ENCODE measurements at places on chromosomes 11 and 22. TPM values are rescaled to one million over a fixed set of nuclear protein-coding genes. Genes with fewer than 3 reads are reported as not detected.
A peak's percentile ranks its signal among the peaks of the same experiment; 100 is the strongest.

- DNase-seq: no peak
- no peaks in the 10 kb centered on the region for H3K36me3 ChIP-seq
- no peaks in the 10 kb centered on the region for H3K4me1 ChIP-seq
- H3K27ac ChIP-seq: no peak within 1 kb of the TSS
- H3K4me3 ChIP-seq: no peak within 1 kb of the TSS
- H3K27me3 ChIP-seq: 0 out of 2 replicates have a peak, but pooled peaks cover 4% of the 10 kb centered on the region
These were observed at the start of gene SLC5A1 for GRCh38 chr22:32042924-32043323. Gene SLC5A1 (plus strand): TSS chr22:32043261. CDS start chr22:32043282, 21 bp downstream.

GRCh38 chr11:111336582-111337256 lies 38.4 kb downstream of the POU2AF3 start:
- no peak overlapping the region for H3K27ac ChIP-seq
- no peak for DNase-seq
- no peak overlapping the region for H3K4me3 ChIP-seq
- H3K36me3 ChIP-seq: no peaks in the 10 kb centered on the region

DNA sequence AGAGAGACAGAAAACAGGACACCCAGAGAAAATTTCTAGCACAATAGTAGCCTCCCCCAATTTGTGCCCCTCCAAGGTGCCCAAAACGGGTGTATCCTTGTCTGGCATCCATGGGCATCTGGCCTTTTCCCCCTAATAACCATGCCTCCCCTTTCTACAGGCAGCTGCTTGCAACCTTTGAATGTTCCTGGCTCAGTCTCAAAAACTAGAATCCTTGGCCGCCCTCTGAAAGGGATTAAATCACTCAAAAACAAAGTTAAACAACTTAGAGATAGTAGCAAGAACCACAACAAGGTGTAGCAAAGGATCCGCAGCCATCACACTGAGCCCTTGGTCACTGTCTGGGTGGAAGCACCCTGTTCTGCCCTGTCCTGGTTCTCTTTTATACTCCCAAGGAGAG lies 105.6 kb downstream of the MN1 start:
- H3K27ac ChIP-seq: no peak overlapping the region
- no peak for DNase-seq
- H3K27me3 ChIP-seq: no peaks in the 10 kb centered on the region
- H3K4me3 ChIP-seq: no peak overlapping the region
- no peaks in the 10 kb centered on the region for H3K36me3 ChIP-seq
- no peaks in the 10 kb centered on the region for H3K4me1 ChIP-seq

GRCh38 chr11:2471048-2471803 lies 26.4 kb downstream of the KCNQ1 start:
- no peaks in the 10 kb centered on the region for H3K36me3 ChIP-seq
- peaks cover 41% of the 10 kb centered on the region for H3K27me3 ChIP-seq
- H3K27ac ChIP-seq: no peak overlapping the region
- no peaks in the 10 kb centered on the region for H3K4me1 ChIP-seq
- DNase-seq: peak; percentile 45

DNA sequence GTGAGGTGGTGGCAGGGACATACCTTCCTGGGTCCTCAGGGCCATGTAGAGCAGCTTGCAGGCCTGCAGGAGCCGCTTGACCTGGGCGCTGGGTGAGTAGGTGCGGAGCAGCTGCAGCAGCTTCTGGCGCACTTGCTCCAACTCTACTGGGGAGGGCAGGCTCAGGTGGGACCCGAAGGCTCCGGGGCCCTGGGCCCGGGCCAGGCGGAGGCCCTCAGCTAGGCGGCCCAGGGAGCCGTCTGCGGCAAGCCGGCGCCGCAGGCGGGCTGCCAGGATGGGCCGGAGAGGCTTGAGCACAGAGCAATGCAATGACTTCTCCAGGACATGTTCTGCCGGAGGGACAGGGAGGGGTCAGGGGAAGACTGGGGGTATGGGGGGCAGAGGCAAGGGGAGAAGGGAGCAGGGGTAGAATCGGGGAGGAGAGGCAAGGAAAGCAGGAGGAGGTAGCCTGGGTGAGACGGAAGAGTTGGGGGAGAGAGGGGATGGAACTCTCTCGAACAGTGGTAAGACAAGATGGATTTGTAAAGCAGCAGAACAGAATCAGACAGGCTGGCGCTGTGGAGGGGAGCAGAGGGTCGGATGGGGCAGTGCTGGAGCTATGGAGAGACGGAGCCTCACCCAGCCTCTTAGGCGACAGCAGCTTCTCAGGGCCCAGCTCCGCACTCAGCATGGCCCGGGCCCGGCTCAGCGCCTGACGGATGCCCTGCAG lies 2.2 kb downstream of the RIN1 start:
- no peak for DNase-seq
- H3K4me1 ChIP-seq: peaks cover 69% of the 10 kb centered on the region
- H3K27me3 ChIP-seq: no peaks in the 10 kb centered on the region
- no peak overlapping the region for H3K4me3 ChIP-seq

DNA sequence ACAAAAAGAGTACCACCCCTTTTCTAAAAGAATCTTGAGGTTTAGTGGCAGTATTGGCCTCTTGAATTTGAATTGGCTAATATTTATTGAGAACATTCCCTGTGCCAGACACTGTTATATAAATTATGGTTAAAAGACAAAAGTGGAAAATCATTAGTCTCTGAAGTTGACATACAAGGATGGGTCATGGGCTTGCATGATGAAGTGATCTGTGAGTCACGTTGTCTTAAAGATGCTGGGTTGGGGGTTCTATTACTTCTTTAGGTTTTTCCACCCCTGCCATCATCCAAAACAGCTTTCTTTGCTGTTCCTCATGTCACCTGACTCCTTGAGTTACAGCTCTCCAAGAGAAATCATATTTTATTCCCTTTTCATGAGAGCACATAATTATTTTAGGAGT lies 85.0 kb downstream of the CD44 start:
- no peak for DNase-seq
- H3K27me3 ChIP-seq: no peaks in the 10 kb centered on the region
- H3K36me3 ChIP-seq: peaks cover 96% of the 10 kb centered on the region

DNA sequence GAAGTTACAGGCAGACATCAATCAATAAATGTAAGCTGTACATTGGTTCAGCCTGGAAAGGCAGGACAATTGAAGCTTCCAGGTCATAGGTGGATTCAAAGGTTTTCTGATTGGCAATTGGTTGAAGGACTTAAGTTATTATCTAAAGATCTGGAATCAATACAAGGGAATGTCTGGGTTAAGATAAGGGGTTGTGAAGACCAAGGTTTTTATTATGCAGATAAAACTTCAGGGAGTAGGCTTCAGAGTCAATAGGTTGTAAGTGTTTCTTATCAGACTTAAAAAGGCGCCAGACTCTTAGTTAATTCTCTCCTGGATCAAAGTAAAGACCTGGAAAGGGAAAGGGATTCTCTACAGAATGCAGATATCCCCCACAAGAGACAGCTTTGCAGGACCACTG lies 935.4 kb downstream of the TBC1D22A start:
- no peaks in the 10 kb centered on the region for H3K4me1 ChIP-seq
- DNase-seq: no peak
- no peaks in the 10 kb centered on the region for H3K36me3 ChIP-seq
- no peaks in the 10 kb centered on the region for H3K27me3 ChIP-seq
- H3K4me3 ChIP-seq: no peak overlapping the region

DNA sequence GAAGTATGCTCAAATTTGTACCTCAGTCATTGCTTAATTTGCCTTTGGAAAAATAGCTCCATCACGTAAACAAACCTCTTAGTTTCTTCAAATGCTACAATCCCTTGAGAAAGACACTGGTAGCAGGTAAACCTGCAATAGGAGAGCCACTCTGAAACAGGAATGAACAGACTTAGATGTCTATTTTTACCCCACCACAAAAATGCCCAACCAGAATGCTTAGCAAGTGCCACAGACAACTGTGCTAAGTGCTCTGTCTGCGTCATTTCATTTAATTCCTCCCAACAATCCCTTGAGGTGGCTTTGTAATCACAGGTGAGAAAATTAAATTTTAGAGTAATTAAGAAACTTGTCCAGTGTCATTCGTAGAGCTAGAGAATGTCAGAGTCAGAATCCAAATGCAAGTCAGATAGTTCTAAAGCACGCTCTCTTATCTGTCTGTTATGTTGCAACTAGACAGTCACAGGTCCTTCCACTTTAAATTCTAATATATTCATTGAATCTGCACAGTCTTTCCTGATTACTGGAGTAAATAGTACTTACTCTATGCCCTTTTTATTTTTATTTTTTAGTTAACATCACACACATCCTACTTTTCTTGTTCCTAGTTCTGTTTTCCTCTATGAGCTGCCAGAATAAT lies 89.0 kb upstream of the GRIA4 start:
- H3K27ac ChIP-seq: no peak overlapping the region
- DNase-seq: no peak
- H3K36me3 ChIP-seq: no peaks in the 10 kb centered on the region
- H3K4me3 ChIP-seq: no peak overlapping the region
- no peaks in the 10 kb centered on the region for H3K27me3 ChIP-seq

- no peaks in the 10 kb centered on the region for H3K36me3 ChIP-seq
- H3K4me3 ChIP-seq: no peak overlapping the region
- H3K27me3 ChIP-seq: no peaks in the 10 kb centered on the region
- no peak for DNase-seq
- no peak overlapping the region for H3K27ac ChIP-seq
These were observed 399.1 kb upstream of the DDI1 start for GRCh38 chr11:103637295-103637694.

DNA sequence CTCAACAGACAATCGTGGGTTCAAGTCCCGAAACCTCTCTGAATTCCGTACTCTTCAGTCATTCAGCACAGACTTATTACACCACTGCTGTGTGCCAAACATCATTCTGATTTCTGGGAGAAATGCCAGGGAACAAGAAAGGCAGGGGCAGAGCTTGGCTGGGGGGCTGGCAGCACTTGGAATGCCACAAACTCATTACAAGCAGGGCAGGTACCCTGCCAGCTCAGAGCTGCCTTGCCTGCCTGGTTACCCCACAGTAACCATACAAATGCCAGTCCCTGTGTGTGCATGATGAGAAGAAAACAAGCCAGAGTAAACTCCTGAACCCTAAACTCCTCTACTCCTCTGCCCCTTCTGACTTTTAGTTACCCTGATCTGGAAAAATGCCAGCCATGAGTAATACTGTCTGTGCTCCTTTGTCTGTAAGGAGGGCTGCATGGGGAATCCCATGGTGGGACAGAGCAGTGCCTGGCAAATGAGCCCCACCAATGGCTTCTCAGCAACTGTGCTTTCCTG lies 6.9 kb upstream of the RAD9A start:
- no peak for DNase-seq
- H3K27me3 ChIP-seq: no peaks in the 10 kb centered on the region
- peaks cover 9% of the 10 kb centered on the region for H3K4me1 ChIP-seq
- no peak overlapping the region for H3K27ac ChIP-seq

- no peak overlapping the region for H3K4me3 ChIP-seq
- H3K27me3 ChIP-seq: no peaks in the 10 kb centered on the region
- peaks cover 40% of the 10 kb centered on the region for H3K4me1 ChIP-seq
- no peak for DNase-seq
- H3K27ac ChIP-seq: no peak overlapping the region
These were observed 126.4 kb upstream of the E2F8 start for GRCh38 chr11:19366992-19367709.

DNA sequence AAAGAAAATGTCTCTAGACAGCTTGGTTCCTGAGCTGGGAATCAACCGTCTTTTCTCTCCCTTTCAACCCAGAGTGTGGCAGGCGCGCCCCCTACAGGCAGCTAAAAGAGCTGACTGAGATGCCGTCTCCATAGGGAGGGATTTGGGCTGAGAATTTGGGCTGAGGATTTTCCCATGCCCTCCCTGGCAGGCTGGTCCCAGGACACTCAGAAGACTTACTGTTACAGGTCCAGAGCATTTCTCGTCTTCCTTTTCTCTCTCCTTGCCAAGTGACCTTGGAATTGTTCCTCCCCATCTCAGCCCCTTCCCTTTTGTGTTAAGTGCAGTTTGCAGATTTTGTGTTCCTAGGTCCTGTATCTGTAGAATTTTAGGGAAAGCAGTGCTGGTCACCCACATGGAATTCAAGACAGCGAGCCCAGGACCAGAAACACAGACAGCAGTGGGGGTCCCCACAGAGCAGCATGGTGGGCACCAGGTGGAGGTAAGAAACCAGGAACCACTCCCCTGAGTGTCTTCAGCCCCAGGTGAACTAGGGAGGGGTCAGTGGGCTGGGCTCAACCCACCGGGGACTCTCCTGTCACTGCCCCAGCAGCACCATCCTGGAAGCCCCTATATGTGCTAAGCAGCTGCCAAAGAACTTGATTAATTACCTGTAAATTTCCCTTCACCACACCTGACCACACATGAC lies 9.9 kb upstream of the IGLL5 start:
- H3K27me3 ChIP-seq: no peaks in the 10 kb centered on the region
- no peak overlapping the region for H3K27ac ChIP-seq
- peak; percentile 77 for DNase-seq
- no peaks in the 10 kb centered on the region for H3K36me3 ChIP-seq

GRCh38 chr22:38173641-38173906 lies 8.1 kb downstream of the PLA2G6 start:
- no peaks in the 10 kb centered on the region for H3K36me3 ChIP-seq
- no peaks in the 10 kb centered on the region for H3K27me3 ChIP-seq
- no peak for DNase-seq
- peaks cover 64% of the 10 kb centered on the region for H3K4me1 ChIP-seq

GRCh38 chr22:48483764-48484528 lies 1343.7 kb downstream of the BRD1 start:
- peaks cover 19% of the 10 kb centered on the region for H3K4me1 ChIP-seq
- H3K4me3 ChIP-seq: no peak overlapping the region
- DNase-seq: peak; percentile 31
- no peaks in the 10 kb centered on the region for H3K27me3 ChIP-seq
- no peak overlapping the region for H3K27ac ChIP-seq

DNA sequence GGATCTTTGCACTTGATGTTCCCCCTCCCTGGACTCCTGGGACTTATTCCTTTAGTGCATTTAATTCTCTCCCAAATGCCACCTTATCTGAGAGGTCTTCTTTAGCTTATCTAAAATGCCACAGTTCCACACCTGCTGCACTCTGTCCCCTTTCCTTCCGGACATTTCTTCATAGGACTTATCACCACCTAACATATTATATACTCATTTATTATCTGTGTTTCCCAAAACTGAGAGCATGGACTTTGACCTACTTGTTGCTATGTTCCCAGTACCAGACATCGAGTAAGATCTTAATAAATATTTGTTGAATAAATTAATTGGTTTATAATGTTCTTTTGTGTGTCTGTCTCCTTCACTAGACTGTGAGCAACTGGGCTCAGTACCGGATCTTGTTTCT lies 585.3 kb downstream of the INSC start:
- H3K27ac ChIP-seq: no peak overlapping the region
- no peak overlapping the region for H3K4me3 ChIP-seq
- H3K36me3 ChIP-seq: no peaks in the 10 kb centered on the region
- no peak for DNase-seq

- H3K27ac ChIP-seq: no peak overlapping the region
- H3K4me3 ChIP-seq: no peak overlapping the region
- peaks cover 20% of the 10 kb centered on the region for H3K4me1 ChIP-seq
- H3K36me3 ChIP-seq: peaks cover 8% of the 10 kb centered on the region
These were observed 26.9 kb downstream of the MRPL16 start for GRCh38 chr11:59783632-59784090.

GRCh38 chr22:44129619-44129976 lies 51.1 kb upstream of the PARVG start:
- no peak for DNase-seq
- H3K27ac ChIP-seq: no peak overlapping the region
- H3K36me3 ChIP-seq: no peaks in the 10 kb centered on the region
- no peaks in the 10 kb centered on the region for H3K27me3 ChIP-seq

Gene SCGB1D2
- total RNA-seq: not detected

Gene OR8J1
- total RNA-seq: not detected

Gene MYO18B
- total RNA-seq: 0.63 TPM

Gene CCDC116
- not detected for total RNA-seq

Gene CCDC34
- total RNA-seq: 26.9 TPM
